ENCODE measurements at places on chromosomes 11 and 22.

GRCh38 chr22:19174106-19175025, 4.2 kb downstream of the SLC25A1 start:
- no peak for DNase-seq

- no peak for DNase-seq
Observed at GRCh38 chr11:92827132-92827531, 142.3 kb upstream of the MTNR1B start.

DNA sequence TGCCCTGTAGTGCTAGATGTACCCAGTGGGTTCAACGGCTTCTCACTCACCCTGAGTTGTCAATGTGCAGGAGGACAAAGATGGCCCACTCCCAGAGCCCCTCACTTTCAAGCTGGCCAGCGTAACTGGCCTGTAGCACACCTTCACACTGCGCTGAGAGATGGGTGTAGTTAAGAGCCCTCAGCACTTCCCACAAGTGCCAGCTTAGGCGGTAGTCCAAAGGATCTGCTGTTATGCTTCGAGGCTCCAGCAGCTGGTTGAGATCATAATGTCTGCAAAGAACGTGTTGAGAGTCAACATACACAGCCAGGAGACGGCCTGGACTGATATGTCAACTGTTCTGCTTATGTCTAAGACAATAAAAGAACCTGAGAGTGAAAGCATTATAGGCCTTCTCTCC, 14.7 kb upstream of the CHRNA10 start:
- no peak for DNase-seq

DNA sequence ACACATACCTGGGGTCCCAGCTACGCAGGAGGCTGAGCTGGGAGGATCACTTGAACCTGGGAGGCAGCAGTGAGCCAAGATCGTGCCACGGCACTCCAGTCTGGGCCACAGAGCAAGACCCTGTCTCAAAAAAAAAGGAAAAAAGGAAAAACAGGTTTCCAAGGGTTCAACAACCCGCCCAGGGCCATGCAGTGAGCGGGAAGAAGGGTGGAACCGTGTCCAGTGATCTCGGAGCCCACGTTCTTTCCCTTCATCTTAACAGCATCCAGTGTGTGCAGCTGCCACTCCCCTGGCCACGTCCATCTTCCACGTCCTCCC, 14.9 kb upstream of the LRP5 start:
- no peak for DNase-seq

- DNase-seq: no peak
Observed at GRCh38 chr22:47997052-47997590, 1234.7 kb downstream of the TBC1D22A start.

GRCh38 chr11:18461909-18462308, 6.3 kb downstream of the LDHAL6A start:
- DNase-seq: no peak

DNA sequence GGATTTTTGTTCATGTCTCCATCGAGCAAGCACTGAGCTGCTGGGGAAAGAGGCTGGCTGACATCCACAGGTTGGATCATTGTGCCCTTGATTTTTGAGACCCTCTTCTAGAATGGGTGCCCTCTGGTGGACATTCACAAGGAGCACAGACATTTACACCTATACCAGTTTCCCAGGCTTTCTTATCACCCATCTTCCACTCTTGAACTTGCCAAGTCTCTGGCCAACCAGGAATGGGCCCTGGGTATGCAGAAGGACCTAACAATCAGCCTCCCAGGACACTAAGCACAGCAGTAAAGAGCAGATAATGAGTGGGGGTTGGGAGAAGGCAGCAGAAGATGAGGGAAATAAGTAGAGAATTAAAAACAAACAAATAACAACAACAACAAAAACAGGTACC, 5.7 kb upstream of the INTS4 start:
- peak; percentile 64 for DNase-seq

GRCh38 chr22:19506212-19506611, 18.0 kb downstream of the CLDN5 start:
- DNase-seq: no peak

DNA sequence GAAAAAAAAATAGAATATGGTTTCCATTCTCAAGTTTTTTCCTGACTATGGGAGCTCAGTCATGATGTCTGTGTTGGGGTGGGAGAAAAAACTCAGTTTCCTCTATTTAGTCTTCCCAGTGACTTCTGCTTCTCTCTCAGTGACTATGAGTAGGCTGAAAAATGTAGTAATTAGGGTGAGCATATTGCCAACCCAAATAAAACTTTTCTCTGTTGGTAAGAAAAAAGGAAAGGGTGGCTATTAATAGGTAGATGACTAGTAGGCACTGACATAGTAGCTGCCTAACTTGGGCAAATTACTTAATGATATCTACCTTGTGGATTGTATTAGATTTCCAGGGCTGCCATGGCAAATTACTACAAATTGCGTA, 34.2 kb upstream of the BIRC3 start:
- no peak for DNase-seq

- DNase-seq: no peak
Observed at GRCh38 chr11:111733016-111733415, 33.2 kb downstream of the PPP2R1B start.

DNA sequence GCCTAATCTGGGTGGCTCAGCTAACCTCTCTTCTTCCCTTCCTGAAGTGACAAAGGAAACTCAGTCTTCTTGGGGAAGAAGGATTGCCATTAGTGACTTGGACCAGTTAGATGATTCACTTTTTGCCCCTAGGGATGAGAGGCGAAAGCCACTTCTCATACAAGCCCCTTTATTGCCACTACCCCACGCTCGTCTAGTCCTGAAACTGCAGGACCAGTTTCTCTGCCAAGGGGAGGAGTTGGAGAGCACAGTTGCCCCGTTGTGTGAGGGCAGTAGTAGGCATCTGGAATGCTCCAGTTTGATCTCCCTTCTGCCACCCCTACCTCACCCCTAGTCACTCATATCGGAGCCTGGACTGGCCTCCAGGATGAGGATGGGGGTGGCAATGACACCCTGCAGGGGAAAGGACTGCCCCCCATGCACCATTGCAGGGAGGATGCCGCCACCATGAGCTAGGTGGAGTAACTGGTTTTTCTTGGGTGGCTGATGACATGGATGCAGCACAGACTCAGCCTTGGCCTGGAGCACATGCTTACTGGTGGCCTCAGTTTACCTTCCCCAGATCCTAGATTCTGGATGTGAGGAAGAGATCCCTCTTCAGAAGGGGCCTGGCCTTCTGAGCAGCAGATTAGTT, 14.2 kb upstream of the UVRAG start:
- DNase-seq: no peak

DNA sequence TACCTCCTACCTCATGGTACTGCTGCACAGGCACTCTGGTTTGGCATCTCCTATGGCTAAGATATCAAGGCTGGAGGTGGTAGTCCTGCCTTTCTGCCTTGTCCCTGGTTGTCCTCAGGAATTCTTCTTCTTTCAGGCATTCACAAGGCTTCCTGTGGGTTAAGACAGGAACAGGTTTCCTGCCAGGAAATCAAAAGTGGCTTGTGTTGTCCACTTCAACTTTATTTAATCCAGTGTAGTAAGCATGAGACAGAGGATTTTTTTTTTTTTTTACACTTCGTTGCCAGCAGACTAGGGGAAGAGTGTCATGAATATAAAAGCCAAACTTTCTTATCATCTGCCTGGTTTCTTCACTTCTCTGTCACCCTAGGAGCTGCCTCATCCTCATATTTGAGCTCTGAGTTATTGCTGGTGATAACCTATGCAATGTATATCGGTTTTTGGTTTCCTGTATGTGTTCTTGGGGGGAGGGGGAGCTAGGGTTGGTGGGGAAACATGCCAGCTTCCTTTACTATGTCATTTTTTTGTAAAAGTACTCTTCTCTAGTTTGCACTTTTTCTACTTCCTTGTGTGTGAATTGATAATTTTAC, 50.2 kb downstream of the XKR3 start:
- DNase-seq: peak; percentile 78

- no peak for DNase-seq
Observed at GRCh38 chr11:73542175-73542574, 55.7 kb downstream of the FAM168A start.

DNA sequence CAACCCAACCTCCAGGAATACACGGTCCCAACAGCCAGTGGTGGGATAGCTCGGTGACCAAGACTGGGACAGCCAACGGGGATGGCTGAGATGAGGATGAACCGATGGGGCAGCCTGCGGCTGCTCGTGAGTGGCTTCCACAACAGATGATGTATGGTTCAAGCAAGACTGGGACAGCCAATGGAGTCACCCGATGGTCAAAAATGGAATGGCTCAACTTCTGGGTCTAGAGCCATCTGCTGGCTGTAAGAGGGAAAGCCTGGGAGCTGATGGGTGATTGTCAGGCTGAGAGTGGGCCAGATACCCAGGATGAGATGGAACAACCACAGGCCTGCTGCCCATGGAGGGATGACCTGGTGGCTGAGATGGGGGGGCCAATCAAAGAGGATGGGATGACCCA, 35.5 kb downstream of the SYT7 start:
- no peak for DNase-seq

DNA sequence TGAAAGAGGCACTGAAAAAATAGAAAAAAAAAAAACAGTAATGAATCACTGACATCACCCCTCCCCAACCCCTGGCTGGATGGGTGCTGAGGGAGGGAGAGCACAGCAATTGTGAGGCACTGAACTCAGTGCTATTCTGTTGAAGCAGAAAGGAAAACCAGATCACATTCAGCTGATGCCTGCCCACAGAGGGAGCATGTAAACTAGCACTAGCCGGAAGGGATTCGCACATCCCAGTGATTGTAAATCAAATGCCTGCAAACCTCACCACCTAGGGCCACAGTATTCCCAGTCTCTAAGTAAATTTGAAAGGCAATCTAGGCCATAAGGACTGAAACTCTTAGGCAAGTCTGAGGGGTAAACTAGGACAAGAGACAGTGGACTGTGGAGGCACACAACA, 772.0 kb upstream of the CCDC179 start:
- DNase-seq: no peak

DNA sequence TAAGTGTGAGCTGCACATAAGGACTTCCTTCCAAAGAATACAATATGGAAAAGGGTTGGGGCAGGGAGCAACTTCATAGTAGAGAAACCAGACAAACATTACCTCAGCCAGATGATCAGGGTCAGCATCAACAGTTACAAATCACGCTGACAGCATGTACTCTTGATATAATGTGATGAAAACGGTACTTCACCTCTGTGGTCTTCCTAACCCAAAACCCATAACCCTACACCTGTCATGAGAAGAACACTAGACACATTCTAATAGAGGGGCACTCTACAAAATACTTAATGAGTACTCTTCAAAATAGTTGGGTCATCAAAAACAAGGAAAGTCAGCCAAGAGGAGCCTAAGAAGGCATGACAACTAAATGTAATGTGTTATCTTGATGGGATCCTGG, 43.9 kb downstream of the RRAS2 start:
- DNase-seq: no peak

- DNase-seq: no peak
Observed at GRCh38 chr22:36636916-36637315, 66.6 kb downstream of the CACNG2 start.

DNA sequence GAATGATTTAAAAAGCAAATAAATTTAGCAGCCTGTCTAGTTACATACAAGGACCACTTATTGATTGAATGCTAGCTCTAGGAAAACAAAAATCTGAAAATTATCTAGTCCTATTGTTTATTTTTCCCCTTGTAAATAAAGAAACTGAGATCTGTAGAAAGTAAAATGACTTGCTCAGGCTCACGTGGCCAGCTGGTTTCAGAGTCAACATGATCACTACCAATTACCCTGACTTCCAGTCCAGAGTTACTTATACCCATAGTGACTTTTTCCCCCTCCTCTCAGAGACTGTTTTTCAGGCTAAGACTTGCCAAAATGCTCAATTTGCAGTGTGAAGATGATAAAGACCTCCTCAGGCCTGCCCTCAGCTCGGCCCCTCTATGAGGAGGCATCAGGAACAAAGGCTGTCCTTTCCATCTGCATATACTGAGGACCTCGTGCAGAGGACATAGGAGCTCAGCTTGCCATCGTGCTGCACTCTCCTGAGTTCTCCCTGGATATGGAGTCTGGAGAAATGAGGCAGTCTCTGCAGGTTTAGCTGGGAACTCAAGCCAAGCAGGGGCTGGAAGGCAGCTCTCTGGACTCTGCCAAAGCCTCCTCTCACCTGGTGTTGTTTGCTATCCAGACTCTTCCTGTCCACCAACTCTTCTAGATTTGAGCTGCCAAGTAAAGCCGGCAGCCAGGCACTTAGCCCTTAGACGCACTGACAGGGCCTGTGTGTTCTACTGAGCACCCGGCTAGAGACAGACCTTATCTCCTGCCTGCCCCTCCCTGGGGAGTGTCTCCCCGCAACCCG, 883.3 kb downstream of the NTM start:
- DNase-seq: no peak

- no peak for DNase-seq
Observed at GRCh38 chr22:22400099-22400498, 108.4 kb downstream of the ZNF280B start.

GRCh38 chr22:42069801-42070516, 653 bp downstream of the NAGA start:
- DNase-seq: no peak

GRCh38 chr11:122100037-122100755, 15.8 kb downstream of the BLID start:
- DNase-seq: no peak

- DNase-seq: no peak
Observed at GRCh38 chr11:93487032-93487483, 56.1 kb downstream of the SMCO4 start.

Measured in Jurkat, Clone E6-1 (cell line).